ENCODE measurements at places on chromosomes 6 and 20.

- no peak for DNase-seq
Observed at GRCh38 chr6:148147463-148147830, 195.2 kb upstream of the SASH1 start.

DNA sequence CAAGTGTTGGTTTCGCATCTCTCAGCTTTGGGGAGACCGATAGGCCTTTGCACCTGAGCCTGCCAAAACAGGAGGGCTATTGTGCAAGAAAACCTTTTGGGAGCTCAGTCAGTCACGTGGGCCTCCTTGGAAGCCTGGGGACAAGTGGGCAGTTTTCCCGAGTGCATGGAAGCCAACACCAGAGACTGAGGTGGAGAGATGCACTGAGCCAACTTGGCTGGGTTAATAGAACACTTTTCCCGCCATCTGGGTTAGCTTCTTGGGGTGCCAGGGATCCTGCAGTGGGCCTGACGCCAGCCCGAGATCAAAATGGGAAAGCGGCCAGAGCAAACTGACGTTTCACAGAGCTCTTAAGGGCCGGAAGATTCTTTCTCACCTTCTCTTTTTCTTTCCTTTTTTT, 2.8 kb upstream of the OOEP start:
- DNase-seq: no peak

- DNase-seq: no peak
Observed at GRCh38 chr20:63246490-63247288, 7.6 kb downstream of the NKAIN4 start.

- no peak for DNase-seq
Observed at GRCh38 chr20:49572857-49573256, 4.9 kb upstream of the PTGIS start.

DNA sequence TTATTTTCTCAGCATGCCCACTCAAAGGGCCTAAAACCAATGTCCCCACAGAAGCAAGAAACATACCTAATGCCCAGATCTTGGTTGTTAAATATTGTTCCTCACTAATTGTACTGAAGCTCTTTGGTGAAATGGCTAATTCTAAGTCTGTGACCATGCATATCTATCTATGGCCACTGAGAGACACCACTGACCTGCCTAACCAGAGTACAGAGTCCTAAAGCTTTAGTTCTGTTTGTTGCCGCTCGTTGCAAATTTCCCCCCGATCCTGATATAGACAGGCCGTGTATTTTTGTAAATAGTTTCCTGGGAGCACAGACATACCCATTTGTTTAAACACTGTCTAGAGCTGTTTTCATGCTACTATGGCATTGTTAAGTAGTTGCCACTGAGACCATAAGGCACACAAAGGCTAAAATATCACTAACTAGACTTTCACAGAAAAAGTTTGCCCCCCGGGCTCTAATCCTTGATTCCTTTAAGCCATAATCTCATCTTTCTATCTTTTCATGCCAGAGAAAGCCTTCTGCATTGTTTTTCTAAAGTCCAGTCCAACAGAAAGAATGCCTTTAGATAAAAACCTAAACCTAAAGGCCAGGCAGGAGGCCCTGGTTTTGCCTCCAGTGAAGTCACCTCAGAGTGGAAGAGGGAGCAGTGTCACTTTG, 48.7 kb downstream of the DNAAF9 start:
- DNase-seq: no peak

GRCh38 chr20:6086868-6087267, 33.0 kb upstream of the LRRN4 start:
- no peak for DNase-seq

GRCh38 chr6:71294121-71294523, 5.5 kb downstream of the OGFRL1 start:
- DNase-seq: no peak

DNA sequence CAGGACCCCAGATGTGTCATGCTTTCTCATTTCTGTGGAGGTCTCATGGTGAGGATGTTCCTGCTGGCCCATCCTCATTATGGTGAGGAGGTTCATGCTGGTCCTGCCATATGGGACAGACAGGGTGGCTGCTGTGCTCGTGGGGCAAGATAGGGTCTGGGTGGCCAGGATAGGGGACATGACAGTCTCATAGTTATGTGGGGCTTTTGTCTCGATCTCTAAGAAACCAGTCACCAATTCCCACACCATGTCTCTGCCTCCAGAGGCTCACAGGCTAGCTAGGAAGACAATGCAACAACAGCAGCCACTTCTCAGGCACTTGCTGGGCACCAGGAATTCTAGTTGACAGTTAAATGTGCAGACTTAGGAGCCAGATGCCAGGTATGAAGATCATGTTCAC, 4.2 kb upstream of the MAPK13 start:
- DNase-seq: no peak

GRCh38 chr20:37406010-37406998, 60.4 kb downstream of the SRC start:
- no peak for DNase-seq

GRCh38 chr6:116447496-116448011, 13.6 kb upstream of the CALHM6 start:
- no peak for DNase-seq

- DNase-seq: no peak
Observed at GRCh38 chr6:168469521-168469920, 28.5 kb downstream of the SMOC2 start.

DNA sequence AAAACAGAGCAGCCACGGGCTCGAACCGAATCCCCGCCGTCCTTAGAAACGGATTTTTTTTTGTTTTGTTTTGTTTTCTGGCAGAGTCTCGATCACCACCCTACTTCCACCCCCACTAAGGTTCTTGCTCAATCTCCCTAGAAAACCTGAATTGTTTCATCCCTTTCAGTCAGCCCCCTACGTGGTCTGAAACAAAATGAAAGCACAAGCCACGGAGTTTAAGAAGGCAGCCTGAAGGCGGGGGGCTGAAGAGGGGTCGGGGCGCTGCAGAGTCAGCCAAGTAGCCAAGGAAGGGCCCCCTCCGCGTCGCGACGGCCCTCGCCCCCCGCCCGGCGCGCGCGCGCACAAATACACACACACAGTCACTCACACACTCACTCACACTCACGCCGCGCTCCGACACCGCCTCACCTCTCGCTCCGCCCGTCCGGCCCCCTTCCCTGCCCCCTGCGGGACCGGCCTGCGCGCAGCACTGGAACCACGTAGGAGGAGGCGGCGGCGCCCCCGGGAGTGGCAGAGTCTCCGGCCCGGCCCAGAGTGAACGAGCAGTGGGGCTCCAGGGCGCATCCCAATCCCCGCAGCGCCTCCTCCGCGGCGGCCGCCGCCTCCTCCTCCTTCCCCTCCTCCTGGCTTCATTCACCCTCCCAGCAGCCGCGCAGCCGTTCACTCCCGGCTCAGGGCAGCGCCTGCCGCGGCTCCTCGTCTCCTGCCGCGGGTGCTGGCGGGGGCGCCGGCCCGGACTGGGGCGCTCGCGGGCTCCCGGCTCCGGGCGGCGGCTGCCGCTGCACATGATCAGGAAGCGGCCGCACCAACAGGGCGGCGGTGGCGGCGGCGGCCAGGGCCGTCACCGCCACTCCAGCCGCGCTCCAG, 1.4 kb downstream of the ATXN1 start:
- no peak for DNase-seq

- DNase-seq: no peak
Observed at GRCh38 chr20:46227272-46227767, 81.0 kb downstream of the CDH22 start.

DNA sequence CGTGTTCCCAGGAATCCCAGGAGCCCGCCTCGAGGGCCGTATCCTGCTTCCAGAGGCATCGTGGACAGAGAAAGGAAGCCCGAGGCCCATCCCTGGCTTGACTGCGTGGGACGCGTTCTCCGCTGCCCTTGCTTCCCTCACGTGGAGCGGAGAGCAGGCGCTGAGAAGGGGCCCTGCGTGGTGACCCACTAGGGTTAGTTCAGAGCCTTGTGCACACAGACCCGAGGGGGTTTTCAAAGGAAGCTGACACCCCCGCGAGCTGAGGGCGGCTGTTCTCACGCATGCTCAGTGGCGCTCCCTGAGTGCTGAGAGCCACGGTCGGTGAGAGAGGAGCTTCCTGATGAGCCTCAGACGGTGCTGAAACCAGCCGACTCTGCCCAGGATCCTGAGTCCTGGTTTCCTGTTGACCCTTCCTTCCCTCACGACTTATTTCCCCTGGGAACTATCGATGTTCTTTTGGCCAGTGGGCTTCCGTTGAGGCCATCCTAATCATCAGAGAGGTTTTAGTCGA, 28.9 kb upstream of the CCR6 start:
- no peak for DNase-seq

DNA sequence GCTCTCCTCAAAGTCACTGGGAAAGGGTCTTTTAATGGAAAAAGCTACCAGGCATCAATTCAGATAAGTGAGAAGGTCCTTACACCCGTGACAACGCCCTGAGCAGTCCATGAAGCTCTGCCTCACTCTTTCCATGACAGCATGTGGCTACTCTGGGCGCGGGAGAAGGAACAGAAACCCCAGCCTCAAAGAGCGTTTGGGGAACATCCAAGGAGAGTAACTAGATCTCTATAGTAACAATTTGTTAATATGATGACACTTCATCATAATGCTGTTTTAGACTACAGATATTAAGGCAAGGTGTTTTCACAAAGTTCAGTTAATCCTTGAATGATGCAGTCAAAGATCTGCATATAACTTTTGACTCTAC, 55.2 kb downstream of the KIF6 start:
- no peak for DNase-seq

DNA sequence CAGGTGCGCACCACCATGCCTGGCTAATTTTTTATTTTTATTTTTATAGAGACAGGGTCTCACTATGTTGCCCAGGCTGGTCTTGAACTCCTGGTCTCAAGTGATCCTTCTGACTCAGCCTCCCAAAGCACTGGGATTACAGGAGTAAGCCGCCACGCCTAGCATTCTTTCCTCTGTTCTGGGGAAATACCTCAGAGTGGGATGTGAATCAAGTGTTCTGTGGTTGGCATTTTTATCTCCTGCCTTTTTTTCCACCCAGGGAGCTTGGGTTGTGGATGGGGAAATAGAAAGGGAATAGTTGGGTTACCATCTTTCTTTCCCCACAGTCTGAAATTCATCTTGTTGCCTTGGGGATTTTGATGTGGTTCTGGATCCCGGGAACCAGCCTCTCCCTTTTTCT, 24.1 kb downstream of the TFAP2C start:
- no peak for DNase-seq

DNA sequence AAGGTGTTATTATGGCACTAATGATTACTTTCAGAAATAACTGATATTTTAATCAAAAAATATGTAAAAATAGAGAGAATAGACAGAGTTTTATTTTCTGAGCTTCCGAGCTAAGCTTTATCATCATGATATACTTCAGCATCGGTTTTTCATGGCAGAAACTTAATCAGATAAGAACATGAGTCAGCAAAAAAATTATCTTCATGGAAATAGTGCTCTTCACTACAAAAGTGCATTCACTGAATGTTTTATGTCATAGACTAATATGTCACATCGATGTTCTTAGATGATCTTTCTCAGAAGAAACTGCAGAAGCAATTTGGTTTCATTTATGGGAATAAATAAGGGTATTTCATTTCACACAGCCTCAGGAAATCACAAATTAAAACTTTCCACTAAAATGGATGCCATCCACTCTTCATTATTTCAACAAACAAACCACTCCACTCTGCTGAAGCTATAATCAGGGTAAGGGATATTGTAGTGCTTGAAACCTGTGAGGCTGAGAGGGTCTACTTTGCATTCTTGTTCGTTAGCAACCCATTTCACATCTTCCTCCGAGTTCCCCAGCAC, 10.2 kb upstream of the MAP3K7 start:
- DNase-seq: no peak

- no peak for DNase-seq
Observed at GRCh38 chr6:11224252-11224965, 8.1 kb downstream of the NEDD9 start.

GRCh38 chr6:137995371-137995770, 111.8 kb downstream of the PERP start:
- no peak for DNase-seq

DNA sequence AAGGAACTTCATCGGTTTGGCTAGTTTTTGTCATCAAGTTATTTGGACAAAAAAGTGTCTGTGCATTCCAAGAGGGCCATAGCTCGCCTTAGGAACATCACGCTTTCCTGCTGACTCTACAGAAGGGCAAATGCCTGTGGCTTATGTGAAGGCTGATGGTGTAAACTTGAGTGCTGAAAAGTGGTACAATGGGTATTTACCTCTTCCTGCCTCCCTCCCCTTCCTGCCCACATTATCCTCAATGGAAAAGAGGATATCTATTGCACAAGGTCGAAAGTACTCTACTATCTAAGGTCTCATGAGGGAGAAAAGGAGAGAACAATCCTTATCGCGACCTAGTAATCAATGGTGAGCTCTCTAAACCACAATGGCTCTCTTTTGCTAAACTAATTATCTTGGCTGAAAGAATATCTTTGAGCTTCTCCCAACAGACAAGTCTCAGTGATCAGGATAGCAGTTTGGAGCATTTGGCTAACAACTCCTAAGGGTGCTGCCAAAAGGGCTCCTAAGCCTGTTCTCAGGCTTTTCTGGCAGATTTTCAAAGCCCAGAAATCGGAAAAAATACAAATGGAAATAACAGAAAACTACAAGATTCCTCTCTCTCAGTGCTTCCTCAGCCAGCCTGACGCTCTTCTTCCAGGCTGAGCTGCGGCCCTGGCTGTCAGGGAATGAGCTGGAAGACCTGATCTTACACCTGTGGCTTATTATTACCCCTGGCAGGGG, 42.6 kb upstream of the ENPP1 start:
- DNase-seq: no peak

- DNase-seq: no peak
Observed at GRCh38 chr6:152184917-152185574, 377.6 kb downstream of the ESR1 start.

DNA sequence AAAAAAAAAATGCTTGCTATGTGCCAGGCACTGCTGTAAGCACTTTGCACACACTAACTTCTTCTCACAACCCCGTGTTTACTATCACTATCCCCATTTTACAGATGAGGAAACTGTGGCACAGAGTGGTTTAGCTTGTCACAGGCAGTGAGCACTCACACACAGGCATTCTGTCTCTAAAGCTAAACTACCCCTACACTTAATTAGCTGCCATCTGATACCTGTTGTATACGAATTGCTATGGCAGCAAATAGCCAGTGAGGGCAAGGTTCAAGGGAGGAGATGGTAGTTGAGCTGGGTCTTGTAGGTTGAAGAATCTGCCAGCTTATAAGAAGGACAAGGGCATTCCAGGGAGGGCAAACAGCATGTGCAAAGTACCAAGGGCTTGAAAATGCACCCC, 5.2 kb downstream of the TNNC2 start:
- DNase-seq: no peak

- DNase-seq: no peak
Observed at GRCh38 chr20:12737900-12738299, 270.9 kb upstream of the SPTLC3 start.

DNA sequence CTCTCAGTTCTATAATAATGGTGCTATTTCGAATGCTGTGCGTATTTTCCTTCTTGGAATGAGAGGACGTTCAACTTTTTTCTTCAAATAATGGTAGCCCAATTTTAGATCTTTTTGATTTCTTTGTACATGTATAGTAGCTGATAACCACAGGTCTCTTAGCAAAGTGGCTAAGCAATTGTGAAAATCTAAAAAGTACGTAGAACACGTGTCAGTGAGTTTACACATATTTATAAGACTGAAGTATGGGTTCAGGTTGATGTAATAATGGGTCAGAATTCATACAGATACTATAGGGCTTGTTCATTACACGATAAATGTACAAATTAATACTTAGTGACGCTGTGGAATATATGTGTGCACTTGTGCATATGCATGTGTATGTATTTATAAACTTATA, 1.3 kb downstream of the SMIM13 start:
- DNase-seq: no peak
